ENCODE measurements at places on chromosomes 5 and 9. TPM values are rescaled to one million over a fixed set of nuclear protein-coding genes. Genes with fewer than 3 reads are reported as not detected.

Gene FBLL1
- not detected for total RNA-seq

- no peak for DNase-seq
Observed at GRCh38 chr5:135181653-135182052, 147.6 kb upstream of the PITX1 start.

DNA sequence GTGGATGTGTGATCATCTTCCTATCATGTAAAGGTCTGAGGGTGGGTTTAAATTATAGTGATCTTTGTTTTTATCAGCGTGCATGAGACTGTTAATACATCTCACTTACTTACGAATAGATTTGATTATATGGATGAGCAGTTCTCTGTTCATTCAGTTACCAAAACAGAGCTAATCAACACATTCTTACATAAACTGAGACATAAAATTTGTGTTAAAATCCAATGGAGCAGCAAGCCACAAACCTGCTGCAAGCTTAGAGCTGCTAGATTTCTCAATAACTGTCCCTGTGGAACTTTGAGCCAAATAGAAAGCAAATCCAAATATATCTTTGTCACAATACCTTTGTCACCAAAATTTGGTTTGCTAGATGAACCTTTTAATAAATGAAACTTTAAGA, 50.1 kb downstream of the NUDT12 start:
- no peak for DNase-seq

GRCh38 chr5:171010816-171011215, 149.0 kb downstream of the RANBP17 start:
- DNase-seq = no peak

GRCh38 chr9:96513622-96514021, 63.7 kb downstream of the HABP4 start:
- no peak for DNase-seq

All from left ventricle myocardium inferior (tissue), 1 donor.